BJ (cell line): ENCODE measurements at places on chromosomes 2 and 18. TPM values are rescaled to one million over a fixed set of nuclear protein-coding genes. Genes with fewer than 3 reads are reported as not detected.

The IL18R1 gene
- polyA plus RNA-seq, result 0.11 TPM in 1 of 2 replicates, not detected in the other

The GALR1 gene
- not detected in 2 replicates for polyA plus RNA-seq

The TXNDC9 gene
- polyA plus RNA-seq, result 29.2 and 39.0 TPM in 2 replicates

The PLGLB1 gene
- 0.26 and 1.2 TPM in 2 replicates for polyA plus RNA-seq

The DHRS9 gene
- not detected in 2 replicates for polyA plus RNA-seq
